ENCODE measurements at places on chromosomes 3 and 15.

DNA sequence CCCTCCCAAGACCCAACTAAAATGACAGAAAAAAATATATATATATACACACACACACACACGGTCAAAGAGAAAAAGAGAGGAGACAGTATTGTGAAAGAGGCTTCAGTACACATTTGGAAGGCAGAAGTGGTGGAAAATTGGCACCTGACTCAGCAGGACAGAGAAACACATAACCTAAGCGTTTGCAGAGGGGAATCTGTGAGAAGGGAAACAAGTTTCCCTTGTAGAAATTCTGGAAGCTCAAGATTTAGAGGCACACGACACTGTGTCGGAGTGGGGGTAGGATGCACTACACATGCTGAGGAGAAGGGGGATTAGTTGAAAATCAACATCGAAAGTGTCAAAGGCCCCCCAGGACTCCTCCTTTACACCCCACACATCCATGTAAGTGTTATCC lies 53.1 kb downstream of the PAK2 start:
- DNase-seq: no peak

DNA sequence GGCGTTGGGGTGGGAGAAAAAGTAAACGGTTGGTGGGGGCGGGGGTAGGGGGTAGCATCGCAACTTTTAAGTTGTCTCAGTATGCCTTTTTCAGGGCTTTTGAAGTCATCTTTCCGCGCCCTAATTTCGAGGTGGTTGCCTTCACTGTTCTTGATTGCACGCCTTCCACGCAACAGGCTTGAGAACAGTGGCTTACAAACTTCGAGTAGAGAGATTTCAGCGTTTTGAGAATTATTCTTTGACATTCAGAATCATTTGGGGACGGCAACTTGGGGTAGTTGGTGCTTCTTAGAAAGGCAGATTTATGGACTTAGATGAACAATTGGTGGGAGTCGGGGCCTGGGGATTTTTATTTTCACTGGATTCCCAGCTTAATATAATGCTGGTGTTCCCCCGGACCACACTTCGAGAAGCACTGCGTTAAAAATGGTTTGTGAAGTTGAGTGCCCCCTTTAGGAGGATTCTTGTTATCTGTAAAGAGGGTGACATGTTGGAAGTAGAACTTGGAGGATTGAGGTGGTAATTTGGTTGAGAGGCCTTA lies 880 bp downstream of the PPP4R2 start:
- peak; percentile 36 for DNase-seq

GRCh38 chr15:72845981-72846383 lies 62.4 kb upstream of the ADPGK start:
- no peak for DNase-seq

GRCh38 chr3:119362010-119362409 lies 67.8 kb downstream of the ARHGAP31 start:
- no peak for DNase-seq

GRCh38 chr3:119184111-119184510 lies 10.7 kb downstream of the UPK1B start:
- no peak for DNase-seq

DNA sequence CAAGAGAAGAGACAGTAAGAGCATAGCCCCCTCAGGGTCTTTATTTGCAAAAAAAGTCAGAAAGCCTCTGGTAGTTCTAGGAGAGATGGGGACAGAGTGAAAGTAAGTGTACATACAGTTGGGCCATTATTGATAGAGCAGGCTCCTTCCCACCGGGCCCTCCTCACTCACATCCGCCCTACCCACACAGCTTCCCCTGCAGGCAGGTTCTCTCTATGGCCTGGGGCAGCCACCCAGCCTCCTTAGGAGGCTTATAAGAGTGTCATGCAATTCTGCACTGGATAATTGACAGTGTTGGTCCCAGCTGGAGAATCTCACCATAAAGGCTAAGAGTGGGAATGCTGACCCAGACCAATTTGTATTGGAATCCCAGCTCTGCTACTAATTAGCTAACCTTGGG lies 49.5 kb downstream of the SLC30A4 start:
- no peak for DNase-seq

DNA sequence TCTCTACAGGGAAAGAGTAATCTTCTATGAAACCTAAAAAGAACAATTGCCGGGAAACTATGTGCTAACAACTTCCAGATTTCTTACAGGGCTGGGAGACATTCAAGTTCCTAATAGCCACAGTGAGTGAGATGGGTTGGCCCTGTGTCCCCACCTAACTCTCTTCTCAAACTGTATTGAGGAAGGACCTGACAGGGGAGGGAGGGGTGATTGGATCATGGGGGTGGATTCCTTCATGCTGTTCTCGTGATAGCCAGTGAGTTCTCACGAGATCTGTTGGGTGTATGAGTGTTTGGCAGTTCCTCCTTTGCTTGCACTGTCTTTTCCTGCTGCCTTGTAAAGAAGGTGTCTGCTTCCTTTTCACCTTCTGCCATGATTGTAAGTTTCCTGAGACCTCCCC lies 958.7 kb downstream of the AGBL1 start:
- no peak for DNase-seq

DNA sequence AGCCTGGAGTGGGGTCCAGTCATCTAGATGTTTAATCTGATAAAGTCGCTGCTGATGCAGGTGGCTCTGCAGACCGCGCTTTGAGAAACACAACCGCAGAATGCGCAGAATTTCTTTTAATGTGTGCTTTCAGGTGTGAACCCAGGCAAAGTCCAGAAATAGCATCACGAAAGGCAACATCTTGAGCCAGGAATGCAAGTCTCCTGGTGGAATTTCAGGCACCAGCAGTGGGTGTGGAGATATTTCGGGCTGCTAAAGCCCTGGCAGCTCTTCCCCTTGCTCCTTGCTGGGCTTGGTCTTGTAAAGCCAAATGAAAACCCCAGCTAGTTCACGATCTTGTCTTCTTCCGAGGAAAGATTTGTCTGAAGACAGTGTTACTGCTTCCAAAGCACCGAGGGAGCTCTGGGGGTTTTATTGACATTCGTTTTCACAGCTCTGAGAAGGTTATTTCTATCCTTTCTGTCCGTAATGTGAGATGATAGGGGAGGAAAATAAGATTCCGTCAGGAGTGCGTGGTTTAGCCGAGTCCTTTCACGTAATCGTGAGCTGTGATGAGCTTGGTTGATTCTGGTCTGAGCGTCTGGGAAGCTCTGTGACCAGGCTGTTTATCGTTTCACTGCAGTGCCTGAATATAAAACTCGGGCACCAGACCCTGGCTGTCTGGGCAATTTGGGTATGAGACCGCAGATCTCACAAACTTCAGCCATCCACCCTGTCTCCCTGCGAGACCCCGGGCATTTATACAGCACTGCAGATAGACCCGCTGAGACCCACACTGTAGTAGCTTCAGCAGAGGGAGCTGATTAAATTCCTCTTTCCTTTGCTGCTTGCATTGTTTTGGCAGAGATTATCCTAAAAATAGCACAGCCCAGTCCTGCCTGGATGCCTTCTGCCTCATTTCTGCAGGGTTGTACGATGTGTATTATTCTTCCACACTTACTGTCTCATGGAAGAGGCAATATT lies 67.0 kb upstream of the SLC25A26 start:
- no peak for DNase-seq

GRCh38 chr15:83912343-83912742 lies 258.4 kb downstream of the ADAMTSL3 start:
- no peak for DNase-seq

GRCh38 chr15:47422881-47423665 lies 294.2 kb upstream of the SEMA6D start:
- DNase-seq: no peak

- no peak for DNase-seq
Measured at GRCh38 chr3:128863560-128863959, 15.9 kb upstream of the ACAD9 start.

- no peak for DNase-seq
Measured at GRCh38 chr3:100548053-100548452, 55.6 kb downstream of the TMEM45A start.

DNA sequence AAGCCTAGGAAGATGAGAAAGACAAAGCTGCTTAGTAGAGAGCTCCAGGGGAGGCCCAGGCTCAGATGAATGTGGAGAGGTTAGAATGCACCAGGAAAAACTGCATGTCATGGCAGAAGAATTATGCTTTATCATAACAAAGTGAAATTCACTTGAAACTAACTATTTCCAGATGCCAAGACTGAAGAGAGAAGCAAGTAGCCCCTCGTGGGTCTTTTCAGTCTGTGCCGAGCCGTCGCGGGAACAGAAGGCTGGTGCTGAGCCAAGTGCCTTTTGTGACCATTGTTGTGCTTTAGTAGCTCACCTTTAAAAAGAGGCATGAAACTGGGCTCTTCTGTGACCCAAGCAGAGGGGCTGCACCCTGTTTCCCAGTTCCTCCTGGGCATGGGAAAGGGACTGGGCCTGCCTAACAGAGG lies 73.2 kb downstream of the CHDH start:
- DNase-seq: no peak

- no peak for DNase-seq
Measured at GRCh38 chr3:102457644-102458043, 22.8 kb downstream of the ZPLD1 start.

GRCh38 chr3:155555479-155556060 lies 189.3 kb downstream of the PLCH1 start:
- no peak for DNase-seq

DNA sequence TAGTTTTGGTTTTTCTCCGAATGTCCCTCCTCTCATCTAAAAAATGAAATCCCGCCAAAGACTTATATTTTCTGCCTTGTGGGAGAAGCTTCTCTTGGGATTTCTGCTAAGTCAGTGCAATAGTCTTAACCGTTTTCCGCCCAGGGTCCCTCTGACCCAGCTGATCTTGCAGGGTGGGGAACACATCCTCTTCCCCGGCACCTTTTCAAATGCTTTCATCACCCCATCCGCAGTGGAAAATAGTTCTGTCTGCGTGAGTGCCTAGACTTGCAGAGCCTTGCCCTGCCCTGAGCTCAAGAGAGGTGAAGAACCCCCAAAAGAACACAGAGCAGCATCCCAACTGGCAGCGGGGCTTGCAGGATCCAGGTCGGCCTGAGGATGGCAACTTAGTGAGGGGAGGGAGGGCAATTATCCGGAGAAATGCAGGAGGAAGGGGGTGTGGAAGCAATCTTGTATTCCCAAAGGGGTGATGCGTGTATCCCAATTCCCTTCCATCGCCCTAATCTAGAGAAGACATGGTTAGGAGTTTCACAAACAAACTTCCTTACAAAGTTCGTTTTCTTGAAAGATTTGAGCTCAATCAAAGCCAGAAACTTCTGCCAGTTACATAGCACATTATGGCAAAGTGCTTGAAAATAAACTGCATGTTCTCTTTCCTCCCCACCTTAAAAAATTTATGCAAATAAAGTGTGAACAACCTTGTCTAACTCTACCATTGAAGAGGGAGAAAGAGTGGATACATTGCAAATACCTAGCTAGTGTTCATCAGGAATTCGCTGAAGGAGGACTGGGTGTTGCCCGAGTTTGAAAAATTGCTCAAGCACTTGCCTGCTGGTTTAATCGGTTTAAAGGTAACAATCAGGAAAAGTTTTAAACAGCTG lies 79.9 kb downstream of the NR2F2 start:
- DNase-seq: no peak

GRCh38 chr3:122538956-122539490 lies 24.3 kb upstream of the KPNA1 start:
- no peak for DNase-seq

- no peak for DNase-seq
Measured at GRCh38 chr15:77208241-77208640, 137.3 kb upstream of the TSPAN3 start.

DNA sequence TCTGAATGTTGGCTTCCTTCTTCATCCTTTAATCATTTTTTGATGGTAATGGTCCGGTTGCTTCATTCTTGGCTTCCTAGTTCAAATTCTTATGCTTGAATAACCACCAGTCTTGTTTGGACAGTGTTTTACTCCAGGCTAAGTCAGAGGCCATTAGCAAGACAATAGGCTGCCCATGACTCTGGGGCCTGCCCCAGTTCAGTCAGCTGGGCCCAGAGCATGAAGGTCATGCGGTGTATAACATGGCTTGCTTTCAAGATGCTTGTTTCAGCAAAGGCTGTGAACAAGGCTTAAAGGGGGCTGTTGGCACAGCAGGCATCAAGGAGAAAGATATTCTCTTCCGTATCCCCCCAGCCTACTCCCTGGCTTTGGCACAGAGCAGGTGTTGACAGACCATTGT lies 13.7 kb downstream of the TM4SF18 start:
- DNase-seq: no peak

DNA sequence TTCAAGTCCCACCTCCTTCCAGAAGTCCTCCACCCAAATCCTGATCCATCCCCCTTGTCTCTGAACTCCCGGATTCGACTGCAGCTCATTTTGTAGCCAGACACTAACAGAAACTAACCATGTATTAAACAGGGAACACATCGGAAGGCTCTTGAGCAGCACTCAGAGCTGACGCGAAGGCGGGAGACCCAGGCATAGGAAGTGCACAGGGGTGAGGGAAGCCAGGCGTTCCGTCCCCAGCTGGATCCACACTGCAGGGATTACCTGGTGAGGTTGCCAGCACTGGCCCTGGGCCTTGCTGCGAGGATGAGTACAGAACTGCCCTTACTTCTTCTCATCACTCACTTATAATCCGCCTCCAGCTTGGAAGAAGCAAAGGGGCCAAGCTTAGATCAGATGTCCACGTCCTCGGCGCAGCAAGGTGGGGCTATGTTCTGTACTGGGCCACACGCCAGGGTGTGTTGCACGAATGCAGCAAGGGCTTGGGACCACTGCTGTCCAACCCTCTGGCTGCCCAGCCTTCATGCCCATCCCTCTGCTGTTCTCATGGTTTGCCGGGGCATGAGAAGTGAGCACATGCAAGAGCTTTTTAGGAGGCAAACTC lies 124.2 kb upstream of the SMAD3 start:
- DNase-seq: no peak

- no peak for DNase-seq
Measured at GRCh38 chr3:141114816-141115460, 63.8 kb downstream of the SPSB4 start.

DNA sequence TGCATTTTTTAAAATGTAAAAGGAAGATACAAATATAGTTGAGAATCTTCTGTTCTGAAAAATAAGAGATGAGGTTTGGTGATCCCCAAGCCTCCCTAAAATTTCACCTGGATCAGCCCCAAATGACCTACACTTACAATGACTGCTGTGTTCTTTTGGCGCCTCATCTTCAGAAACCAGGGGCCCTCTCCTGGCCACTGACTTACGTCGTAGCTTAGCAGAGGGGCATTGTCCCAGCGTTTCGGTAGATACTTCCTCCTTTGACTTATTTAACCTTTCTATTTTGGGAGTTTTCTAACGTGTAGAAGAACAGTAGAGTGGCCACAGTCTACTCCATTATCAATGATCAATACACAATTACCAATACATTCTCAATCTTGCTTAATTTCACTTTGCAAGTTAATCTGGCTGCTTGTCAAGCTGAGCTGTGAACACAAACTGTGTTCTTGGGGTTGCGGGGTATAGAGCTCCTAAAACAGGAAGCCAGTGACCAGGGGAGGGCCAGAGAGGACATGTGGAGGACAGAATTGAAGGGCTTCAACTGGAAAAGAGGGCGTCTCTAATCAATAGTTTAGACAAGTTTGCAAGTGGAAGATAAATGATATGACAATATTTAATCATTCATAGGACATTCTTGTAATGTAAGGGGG lies 419.5 kb downstream of the LPP start:
- DNase-seq: no peak

GRCh38 chr3:56373386-56373785 lies 94.9 kb downstream of the ERC2 start:
- DNase-seq: no peak

GRCh38 chr3:22045882-22046281 lies 294.9 kb upstream of the ZNF385D start:
- no peak for DNase-seq

Data from stimulated activated CD4-positive, alpha-beta T cell treated with anti-CD3 and anti-CD28 coated beads, Interleukin-15, amount 100 ng/mL, for 48 hours (primary cell).